ENCODE measurements at places on chromosomes 7 and 10.
A peak's percentile ranks its signal among the peaks of the same experiment; 100 is the strongest.

DNA sequence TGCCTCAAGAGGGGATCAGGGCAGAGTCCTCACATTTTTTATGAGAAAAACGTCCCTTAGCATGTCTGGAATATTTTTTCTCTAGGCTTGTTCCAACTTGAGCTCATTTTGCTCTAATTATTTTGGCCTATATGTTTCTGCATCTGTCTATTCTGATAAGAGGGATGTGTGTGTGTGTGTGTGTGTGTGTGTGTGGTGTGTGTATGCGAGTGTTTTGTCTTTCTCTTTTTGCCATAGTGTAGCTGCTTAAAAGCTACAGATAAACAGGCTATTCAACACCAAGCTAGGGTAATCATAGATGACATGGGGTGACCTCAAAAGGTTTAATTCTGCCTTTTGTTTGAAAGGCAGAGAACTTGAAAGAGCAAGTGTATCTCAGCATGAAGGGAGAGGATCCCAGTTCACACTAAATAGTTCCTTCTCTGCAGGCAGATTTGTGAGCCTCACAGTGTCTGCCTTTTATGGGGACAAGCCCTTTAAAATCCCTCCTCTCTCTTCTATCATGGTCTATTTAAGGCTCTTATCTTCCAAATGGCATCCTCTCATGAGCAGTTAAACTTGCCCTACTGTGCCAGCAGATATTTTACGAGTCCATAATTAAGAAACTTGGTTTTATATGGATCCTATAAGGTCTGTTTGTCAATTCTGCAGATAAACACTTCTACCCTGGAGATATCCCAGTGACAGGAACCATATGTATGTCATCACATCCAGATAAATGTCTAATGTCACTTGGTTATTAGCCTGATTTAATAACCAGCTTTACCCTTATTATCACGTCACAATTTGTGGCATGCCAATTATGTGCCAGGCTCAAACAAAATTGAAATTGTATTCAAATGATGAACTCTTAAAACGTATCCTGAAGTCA lies 202.9 kb upstream of the MTPN start:
- DNase-seq = no peak

DNA sequence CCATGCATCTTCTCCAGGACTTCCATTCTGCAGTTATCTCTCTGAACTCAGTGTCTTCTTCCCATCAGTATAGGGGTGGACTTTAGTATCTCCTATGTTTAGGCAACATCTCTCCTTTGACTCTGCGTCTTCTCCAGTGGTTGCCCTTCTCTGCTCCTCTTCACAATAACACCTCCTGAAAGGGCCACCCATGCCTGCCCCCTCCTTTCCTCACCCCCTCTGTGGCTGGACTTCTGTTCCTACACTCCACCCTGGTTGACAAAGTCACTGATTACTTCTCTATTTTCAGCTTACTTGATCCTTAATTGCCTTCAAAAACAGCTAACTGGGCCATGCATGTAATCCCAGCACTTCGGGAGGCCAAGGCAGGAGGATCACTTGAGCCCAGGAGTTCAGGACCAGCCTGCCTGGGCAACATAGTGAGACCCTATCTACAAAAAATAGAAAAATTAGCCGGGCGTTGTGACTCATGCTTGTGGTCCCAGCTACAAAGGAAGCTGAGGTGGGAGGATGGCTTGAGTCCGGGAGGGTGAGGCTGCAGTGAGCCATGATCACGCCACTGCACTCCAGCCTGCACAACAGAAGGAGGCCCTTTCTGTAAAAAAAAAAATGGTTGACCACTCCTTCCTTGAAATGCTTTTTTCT lies 13.7 kb downstream of the SRGN start:
- DNase-seq = no peak

- no peak for DNase-seq
Observed at GRCh38 chr10:35432781-35433338, 96.6 kb downstream of the CCNY start.

DNA sequence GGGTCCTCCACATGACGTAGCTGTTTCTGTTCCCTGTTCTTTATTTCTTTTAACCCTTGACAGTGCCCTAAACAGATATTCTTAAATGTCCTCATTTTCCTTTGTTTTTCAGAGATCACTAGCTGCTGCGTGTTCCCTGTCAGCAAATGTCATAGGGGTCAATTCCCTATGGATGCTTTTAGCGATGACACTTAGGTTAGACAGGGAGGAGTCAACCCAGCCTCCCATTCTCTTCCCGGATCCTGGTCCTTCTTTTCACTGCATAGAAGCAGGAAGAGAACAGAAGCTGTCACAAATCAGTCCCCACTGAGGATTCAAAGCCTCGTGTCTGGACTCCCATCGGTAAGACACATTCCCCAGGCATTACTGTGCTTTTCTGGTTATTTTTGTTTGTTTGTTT lies 392.1 kb upstream of the PRKCQ start:
- DNase-seq = no peak

GRCh38 chr7:141562543-141562942 lies 11.3 kb downstream of the AGK start:
- DNase-seq = no peak

DNA sequence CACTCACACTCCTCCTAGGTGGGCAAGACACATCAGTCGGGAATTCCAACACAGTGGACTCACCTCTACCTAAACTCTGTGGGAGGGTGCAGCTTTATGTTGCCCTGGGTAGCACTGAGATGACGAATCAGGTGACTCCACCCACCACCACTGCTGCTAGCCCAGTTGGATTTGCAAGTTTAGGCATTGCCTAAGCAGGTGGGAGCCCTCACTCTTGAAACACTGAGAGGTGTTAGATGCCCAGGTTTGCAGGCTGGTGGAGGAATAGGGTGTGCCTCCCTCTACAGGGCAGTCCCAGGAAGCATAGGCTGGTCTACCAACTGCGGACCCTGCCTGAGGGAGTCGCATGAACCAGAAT lies 708.9 kb downstream of the POM121L12 start:
- DNase-seq = no peak

DNA sequence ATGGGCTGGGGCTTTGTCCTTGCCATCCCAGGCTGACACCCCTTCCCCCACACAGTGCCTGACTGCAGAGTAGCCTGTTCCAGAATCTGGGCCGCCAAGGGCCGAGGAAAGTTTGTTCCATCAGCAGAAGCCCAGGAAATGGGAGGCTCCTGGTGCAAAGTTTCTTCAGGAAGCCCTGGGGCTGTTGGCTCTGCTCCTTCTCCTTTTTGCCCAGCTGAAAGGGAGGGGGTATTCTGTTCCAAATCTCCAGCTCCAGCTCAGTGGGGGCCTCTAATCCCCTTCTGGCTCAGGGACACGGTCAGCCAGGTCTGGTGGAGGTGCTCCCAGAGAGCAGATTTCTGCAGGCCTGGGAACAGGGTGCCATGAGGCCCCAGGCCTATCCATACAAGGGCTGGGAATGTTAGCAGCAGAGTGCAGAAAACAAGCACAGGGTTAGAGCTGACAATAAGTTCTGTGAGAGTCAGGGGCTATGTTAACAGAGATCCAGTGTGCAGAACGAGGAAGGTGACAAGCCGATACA lies 399.5 kb downstream of the RPS24 start:
- DNase-seq = no peak

- DNase-seq = no peak
Observed at GRCh38 chr10:78937800-78938694, 130.7 kb upstream of the ZMIZ1 start.

GRCh38 chr7:113093561-113093960 lies 6.9 kb upstream of the GPR85 start:
- no peak for DNase-seq

DNA sequence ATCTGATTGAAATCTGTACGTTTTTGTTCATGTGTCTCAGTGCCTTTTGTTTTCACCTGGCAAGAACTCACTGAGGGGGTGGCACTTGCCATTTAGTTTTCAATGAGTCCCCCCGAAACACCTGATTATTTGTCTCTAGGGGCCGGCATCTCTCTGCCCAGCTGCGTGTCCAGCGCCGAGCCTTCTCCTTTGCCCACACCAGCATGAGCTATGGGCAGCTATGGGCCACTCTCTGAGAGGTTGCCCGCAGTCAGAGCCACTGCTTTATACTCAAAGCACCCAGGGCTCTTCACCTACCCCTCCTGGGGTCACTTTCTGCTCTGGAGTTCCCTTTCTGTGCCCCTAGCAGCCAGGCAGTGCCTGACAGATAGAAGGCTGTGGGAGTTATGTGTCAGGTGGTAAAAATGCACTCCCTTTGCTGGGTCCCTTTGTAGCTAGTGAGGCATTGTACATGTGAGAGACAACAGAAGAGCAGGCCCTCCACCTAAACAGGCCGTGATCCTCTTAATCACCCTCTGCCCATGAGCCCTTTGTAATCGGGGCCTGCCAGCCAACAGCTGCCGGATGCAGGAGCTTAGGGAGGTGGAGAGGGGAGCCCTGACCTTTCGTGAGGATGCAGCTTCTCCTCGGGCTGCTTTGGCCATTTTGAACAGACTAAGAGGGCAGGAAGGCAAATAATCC lies 133.1 kb upstream of the NPS start:
- DNase-seq = no peak

DNA sequence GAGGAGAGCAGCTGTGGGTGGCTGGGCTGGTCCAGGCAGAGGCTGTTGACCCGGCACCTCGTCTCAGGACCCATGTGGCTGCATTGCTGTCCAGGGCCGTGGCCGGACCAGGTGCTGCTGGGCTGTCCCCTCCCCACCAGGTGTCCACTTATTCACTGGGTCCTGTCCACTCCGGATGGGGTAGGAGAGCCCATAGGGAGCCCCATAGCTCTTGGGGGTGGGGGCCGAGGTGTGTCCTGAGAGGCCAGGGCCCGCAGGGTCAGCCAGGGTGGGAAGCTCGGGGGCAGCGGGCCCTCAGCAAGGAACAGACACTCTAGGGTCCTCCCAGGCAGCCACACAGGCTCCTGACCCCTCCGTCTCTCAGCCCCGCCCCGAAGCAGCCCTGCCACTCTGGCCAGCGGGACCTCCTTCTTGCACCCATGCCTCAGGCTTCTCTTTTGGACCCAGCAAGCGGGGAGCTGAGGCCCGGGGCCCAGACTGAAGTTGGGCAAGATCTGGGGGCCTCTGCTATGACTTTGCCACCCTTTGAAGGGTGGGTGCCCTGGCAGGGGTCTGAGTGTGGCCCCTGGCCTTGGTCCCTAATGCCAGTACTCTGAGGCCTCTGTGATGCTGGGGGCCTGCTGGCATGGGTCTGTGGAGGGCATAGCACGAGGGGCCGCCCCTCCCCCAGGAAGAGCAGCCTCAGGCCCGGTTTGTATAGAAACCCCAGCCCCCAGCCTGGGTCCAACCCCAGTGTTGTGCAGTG lies 86.4 kb downstream of the NKX6-2 start:
- no peak for DNase-seq

DNA sequence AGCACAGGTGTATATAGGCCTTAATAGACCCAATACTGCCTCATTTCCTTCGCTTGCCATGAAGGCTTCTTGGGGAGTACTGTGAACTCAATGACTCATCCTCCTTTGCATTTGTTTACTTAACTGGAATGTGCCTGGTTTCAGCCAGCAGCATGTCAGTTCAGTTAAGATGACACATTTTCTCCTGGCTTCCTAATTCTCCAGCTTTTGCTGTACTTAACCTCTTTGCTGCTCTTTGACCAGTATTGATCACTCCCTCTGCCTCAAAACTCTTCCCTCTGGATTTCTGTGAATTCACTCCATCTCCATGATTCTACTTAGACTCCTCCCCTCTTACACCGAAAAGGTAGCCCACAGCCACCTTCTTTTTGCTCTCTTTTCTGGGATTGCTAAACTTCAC lies 135.7 kb downstream of the MAGI2 start:
- DNase-seq = peak; percentile 56

DNA sequence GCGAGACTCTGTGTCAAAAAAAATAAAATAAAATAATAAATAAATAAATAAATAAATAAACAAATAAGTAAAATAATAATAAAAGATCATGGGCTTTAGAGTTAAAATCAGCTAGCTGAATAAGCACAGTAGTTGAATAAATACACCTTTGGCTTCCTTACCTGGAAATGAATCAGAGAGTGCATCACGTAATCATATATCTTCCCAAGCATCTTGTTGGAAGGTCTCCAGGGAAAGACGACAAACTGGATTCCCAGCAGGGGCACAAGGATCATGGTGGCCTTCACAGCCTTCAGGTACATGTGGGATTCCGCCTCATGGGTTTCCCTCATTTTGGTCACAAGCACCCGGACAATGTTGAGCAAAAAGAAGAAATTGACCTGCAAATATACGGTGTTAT lies 138.7 kb downstream of the CALCR start:
- no peak for DNase-seq

DNA sequence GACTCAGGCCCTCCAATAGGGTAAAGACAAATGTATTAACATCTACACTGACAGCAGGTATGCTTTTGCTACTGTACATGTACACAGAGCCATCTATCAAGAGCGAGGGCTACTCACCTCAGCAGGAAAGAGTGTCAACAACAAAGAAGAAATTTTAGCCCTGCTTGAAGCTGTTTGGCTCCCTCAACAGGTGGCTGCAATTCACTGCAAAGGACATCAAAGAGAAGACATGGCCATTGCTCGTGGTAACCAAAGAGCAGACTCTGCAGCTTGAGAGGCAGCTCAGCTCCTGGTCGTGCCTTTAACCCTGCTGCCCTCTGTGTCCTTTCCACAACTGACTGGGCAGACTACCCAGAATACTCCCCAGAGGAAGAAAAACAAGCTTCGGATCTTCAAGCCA lies 5.1 kb downstream of the AKR1B15 start:
- no peak for DNase-seq

- DNase-seq = no peak
Observed at GRCh38 chr10:5292196-5292735, 72.5 kb upstream of the UCN3 start.

DNA sequence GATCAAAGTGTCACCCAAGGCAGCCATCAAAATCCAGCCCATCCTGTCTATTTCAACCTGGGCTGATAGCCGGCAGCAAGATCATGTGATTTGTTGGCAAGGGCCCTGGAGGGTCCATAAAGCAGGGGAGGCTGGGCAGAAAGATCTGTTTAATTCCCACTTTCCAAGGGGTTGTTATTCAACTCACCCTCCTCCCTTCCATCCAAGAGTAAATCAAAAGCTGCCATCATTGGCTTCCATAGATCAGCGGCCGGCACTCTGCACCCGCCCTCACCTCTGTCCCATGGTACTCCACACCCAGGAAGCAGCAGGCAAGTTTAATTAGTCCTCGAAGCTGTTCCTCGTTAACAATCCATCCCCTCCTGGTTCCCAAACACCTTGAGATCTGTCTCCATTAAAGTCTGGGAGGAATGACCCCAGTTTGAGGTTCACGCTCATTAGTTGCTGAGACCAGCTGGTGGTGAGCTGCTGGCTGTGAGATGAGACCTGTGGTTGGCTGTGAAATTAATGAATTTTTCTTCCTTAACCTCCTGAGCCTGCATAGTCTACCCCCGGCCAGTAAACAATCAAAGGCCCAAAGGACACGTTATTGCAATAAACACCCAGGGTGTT lies 120.6 kb upstream of the CHST15 start:
- no peak for DNase-seq

DNA sequence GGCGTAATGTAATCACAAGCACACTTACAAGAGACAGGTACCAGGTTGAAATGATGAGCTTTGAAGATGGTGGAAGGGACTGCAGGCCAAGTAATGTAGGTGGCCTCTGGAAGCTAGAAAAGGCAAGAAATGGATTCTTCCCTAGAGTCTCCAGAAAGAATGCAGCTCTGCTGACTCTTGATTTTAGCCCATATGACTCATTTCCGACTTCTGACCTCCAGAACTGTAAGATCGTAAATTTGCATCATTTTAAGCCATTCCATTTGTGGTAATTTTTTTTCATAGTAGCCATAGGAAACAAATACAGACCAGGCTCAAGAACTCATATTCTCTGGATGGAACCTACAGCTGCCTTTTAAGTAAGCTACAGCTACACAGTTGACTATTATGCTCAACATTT lies 315.5 kb downstream of the MAGI2 start:
- DNase-seq = no peak
